Hindlimb muscle (tissue), 1 donor: ENCODE measurements at places on chromosomes 6 and 20. TPM values are rescaled to one million over a fixed set of nuclear protein-coding genes. Genes with fewer than 3 reads are reported as not detected.

DNA sequence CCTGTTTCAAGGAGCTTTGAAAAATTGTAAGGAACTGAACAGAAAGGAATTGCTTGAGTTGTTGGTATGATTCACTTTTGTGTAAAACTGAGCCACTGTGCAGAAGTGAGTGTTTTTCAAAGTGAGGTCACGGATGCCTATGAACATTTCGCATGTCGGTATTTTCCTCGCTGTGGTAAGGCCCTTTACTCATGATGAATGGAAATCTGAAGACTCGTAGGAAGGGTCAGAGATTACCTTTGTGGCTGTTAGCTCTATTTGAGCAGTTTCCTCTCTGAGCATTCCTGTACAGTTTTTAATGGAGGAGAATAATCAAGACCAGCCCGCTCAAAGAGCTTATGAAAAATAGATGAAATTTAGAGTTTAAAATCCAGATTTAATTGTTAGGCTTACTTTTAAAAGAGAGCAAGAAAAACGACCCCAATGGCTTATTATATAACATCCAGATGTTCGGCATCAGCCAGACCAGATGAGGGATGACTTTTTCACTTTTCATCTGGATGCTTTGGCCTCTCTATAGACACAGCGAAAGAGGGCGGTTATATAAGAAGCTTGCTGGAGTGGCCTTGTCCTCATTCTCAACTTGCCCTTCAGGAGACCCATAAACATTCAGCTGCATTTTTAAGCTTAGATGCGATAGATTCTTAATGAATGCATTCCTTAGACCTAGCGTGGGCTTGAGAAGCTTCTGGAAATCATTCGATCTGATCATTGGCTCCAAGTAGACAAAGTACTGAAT, 99.5 kb downstream of the CD83 start:
- DNase-seq: no peak

DNA sequence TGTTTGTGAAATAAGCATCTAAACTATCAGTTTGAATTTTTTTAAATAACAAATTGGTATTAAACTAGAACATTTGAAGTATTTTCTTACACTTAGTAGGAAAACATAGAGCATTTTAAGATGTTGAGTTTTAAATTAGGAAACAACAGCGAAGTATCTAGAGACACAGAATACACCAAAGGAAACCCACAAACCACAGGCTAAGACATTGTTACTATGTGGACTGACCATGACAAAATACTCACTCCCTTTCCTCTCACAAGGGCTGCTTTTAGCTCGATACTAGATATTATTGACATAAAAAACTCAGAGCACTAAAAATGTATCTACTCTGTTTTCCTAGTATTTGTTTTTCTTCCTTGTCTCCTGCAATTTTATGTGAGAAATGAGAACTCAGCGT, 266.0 kb upstream of the CITED2 start:
- no peak for DNase-seq

The LRFN2 gene
- polyA plus RNA-seq: 0.08 TPM

DNA sequence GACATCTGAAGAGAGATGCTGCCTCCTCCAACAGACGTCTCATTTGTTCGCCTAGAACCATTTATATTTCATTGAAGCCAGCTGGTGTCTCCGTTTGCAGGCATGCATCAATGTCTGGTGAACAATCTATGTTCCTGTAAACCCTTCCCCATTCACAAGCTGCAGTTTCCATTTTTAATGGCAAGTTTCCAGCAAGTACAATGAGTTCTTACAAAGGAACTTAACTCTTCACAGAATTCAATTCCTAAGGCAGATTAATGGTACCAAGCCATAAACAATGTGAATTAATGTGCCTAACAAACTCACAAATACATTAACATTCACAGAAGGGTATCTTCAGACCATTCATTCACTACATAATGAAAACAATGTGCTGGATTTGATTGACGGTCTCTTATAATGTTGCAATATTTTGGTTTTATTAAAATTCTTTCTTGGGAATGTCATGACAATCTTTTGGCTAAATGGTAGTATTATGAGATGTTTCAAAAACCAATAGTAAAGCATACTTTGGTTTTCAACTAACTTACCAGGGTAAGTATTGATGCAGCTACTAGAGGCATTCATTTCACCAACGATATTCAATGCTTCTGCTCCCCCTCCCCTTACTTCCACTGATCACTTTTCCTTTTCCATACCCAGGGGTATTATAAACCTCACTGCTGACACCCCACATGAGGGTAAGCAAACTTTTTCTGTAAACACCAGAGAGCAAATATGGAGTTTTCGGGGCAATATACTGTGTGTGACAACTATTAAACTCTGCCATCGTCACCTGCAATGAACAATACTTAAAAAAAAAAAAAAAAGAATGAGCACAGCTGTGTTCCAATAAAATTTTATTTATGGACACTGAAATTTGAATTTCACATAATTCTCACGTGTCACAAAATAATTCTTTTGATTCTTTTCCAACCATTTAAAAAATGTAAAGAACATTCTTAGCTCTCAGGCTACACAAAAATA, 4.2 kb downstream of the AKIRIN2 start:
- DNase-seq: peak; percentile 50

GRCh38 chr6:3489961-3490624, 33.2 kb upstream of the SLC22A23 start:
- no peak for DNase-seq

The RNF39 gene
- polyA plus RNA-seq: 0.35 TPM

The PERP gene
- 2.3 TPM for polyA plus RNA-seq

DNA sequence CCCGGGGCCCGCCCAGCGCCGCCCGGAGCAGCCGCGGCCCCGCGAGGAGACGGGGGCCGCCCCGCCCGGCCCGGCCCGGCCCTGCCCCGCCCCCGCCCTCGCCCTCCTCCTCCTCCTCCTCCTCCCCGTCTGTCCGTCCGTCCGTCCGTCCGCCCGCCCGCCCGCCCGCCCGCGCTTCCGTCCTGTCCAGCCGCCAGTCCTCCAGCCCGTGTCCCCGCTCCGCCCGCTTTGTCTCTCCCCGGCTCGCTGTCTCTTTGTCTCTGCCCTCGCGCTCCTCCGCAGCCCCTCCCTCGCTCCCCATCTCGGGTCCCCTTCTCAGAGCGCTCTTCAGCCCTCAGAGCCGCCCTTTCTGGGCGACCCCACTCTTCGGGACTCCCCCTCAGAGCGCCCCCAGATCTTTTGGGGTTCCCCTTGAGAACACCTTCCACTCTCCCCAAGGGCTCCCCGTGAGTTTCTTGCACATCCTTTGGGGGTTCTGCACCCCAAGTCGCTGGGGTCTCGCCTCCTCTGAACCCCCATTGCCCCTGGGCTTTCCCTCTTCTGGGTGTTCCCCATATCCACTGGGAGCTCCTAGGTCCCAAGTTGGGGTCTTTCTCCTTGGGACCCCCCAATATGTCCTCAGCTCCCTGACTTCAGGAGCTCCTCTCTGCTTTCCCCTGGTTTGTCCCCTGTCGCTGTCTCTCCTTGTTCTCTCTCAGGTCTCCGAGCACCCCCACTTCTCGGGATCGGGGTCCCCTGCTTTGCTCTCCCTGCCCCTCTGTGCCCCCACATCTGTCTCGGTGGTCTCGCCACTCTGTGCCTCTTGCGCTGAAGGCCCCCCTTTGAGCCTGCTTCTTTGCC, 79.5 kb upstream of the MYL9 start:
- DNase-seq: peak; percentile 54

GRCh38 chr6:75557068-75557467, 44.6 kb upstream of the SENP6 start:
- no peak for DNase-seq

The C20orf144 gene
- 0.12 TPM for polyA plus RNA-seq

DNA sequence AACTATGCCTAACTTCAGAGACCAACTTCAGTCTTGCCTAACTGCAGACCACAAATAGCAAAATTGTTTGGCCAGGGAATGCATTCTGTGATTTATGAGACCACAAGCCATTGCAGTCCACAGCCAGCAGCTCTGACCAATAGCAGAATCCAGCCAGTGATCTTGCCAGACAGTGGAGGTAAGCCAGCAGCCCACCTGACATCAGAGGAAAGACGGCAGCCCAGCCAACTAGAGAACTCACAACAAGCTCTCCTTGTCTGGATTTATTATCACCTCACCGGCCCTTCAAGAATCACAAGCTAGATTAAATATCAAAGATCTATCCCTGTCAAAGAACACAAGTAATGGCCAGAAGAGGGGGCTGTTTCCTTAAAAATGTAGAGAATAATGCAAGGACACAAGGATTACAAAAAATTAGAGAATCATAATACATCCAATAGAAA, 66.5 kb upstream of the SLC35F1 start:
- DNase-seq: peak; percentile 6

- no peak for DNase-seq
Observed at GRCh38 chr6:37481711-37482605, 17.7 kb downstream of the CCDC167 start.

GRCh38 chr20:1185790-1186334, 1.1 kb upstream of the TMEM74B start:
- peak; percentile 19 for DNase-seq

DNA sequence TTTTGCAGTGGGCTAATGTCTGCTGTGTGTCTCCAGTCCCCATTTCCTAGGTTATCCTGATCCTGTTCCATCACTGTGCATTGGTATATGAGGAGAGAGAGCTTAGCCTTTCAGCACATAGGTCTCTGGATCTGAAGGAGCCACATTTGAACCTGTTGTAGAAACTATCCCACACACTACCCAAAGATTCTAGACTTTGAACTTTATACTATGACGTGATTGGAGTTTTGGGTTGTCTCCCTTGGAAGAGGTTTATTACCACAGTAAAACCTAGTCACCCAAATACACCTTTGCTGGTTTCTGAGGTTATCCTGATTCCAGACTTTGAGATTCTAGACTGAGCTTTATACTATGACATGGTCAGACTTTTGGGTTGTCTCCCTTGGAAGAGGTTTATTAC, 8.0 kb upstream of the OSTM1 start:
- no peak for DNase-seq

- DNase-seq: no peak
Observed at GRCh38 chr20:8067082-8067481, 47.5 kb upstream of the TMX4 start.

DNA sequence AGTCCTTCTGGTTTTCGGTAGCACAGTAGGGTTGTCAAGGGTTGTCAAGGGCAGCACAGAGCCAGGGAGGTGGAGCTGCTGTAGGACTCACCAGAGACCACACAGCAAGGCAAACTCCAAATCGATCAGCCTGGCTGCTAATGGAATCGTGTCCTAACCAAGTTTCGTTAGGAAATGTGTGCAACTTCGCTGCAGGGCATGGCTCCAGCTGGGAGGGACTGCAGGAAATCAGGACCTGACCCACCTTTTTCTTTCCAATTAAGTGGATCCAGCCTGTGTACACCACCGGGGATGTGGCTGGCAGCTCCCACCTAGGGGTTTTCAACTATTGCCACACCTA, 251.7 kb upstream of the QKI start:
- DNase-seq: no peak

DNA sequence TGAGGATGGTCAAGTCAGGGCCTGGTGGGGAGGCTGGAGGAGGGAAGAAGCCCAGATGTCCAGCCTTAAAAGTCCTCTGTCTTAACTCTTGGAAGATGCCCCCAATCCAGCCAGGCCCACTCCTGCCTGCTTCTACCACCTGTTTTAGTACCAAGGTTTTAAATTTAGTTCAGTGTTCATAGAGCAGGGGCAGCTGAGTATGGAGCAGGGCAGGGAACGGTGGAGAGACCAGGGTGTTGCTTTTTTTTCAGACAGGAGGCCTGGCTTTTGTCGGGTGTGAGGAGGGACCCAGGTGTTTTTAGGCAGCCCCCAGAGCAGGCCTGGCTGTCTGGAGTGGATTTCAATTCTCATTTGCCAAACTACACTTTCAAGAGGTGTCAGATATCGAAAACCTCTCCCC, 278.8 kb downstream of the CDC5L start:
- DNase-seq: no peak

- no peak for DNase-seq
Observed at GRCh38 chr20:59062081-59062480, 19.5 kb upstream of the PRELID3B start.

The TUBB2B gene
- 57.5 TPM for polyA plus RNA-seq

The ARHGAP18 gene
- 18.1 TPM for polyA plus RNA-seq

The TRIM40 gene
- polyA plus RNA-seq: not detected

DNA sequence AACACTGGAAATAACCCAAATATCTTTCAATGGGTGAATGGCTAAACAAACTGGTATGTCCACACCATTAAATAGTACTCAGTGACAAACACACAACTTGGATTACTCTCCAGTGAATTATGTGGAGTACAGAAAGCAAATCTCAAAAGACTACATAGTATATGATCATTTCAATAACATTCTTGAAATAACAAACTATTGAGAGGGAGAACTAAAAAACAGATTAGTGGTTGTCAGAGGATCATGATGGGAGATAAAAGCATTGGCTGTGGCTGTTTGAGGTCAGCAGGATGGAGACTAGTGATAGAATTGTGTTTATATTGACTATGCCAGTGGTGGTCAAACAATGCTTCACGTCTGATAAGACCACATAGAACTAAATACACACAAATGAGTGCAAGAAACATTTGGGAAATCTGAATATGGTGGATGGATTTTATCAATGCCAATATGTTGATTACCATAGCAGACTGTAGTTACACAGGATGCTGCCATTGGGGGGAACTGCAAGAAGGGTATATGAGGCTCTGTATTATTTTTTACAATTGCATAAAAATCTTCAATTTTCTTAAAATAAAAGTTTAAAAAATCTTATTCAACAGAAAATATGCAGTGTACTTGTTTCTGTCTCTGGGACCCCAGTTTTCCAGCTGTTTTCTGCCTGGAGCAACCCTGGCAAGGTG, 242.0 kb downstream of the TBXT start:
- no peak for DNase-seq

The GSTA2 gene
- polyA plus RNA-seq: not detected

DNA sequence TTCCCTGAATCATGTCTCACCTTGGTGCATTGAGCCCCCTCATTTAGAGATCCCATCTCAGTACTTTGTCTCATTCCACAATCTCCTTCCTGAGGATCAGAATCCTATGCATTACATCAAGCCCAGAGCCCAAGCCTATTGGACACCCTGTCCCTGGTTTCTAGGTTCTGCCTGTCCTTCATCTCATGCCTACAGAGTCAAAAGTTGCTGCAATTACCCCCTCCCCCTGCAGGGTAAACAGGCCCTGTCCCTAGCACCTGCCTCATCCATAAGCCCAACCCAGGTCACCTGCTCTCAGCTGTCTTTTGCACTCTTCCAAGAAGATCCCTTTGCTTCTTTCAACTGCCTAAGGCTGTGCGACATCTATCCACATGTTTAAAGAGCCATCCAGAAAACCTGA, 93.9 kb downstream of the SPTLC3 start:
- no peak for DNase-seq
